Esophagus muscularis mucosa (tissue), 4 donors: ENCODE measurements at places on chromosomes 7 and 10. TPM values are rescaled to one million over a fixed set of nuclear protein-coding genes. Genes with fewer than 3 reads are reported as not detected.

The KAZALD1 gene
- 4.0 TPM for total RNA-seq

The OR13A1 gene
- not detected for total RNA-seq

The CTAGE4 gene
- 2.5 TPM for total RNA-seq

The TACR2 gene
- total RNA-seq, result 51.4 TPM

The ACSL5 gene
- total RNA-seq, result 11.2 TPM

- DNase-seq, result no peak
These were observed 734.3 kb upstream of the POT1 start for GRCh38 chr7:125663961-125664360.

DNA sequence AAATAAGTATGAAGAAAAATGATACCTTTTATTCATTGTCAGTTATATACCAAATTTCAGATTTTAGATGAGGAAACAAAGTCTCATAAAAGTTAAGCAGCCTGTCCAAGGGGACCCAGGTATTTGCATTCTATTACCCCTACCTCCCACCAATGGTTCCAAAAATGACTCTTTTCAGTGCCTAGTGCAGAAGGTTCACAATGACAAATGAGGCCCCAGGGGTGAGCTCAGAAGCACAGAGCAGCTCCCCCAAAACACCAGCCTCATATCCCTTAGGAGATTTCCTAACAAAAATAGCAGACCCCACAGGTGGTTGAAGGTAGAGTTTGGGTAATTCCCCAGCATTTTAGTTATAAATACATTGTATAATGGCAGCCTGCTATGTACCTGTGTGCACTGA lies 168.6 kb downstream of the REEP3 start:
- no peak for DNase-seq

GRCh38 chr10:72096115-72097000 lies 8.0 kb upstream of the SPOCK2 start:
- DNase-seq, result peak; percentile 74

- DNase-seq, result no peak
These were observed 140.2 kb downstream of the PRKG1 start for GRCh38 chr10:51214207-51215196.

GRCh38 chr7:157516911-157517781 lies 180.3 kb downstream of the DNAJB6 start:
- no peak for DNase-seq

DNA sequence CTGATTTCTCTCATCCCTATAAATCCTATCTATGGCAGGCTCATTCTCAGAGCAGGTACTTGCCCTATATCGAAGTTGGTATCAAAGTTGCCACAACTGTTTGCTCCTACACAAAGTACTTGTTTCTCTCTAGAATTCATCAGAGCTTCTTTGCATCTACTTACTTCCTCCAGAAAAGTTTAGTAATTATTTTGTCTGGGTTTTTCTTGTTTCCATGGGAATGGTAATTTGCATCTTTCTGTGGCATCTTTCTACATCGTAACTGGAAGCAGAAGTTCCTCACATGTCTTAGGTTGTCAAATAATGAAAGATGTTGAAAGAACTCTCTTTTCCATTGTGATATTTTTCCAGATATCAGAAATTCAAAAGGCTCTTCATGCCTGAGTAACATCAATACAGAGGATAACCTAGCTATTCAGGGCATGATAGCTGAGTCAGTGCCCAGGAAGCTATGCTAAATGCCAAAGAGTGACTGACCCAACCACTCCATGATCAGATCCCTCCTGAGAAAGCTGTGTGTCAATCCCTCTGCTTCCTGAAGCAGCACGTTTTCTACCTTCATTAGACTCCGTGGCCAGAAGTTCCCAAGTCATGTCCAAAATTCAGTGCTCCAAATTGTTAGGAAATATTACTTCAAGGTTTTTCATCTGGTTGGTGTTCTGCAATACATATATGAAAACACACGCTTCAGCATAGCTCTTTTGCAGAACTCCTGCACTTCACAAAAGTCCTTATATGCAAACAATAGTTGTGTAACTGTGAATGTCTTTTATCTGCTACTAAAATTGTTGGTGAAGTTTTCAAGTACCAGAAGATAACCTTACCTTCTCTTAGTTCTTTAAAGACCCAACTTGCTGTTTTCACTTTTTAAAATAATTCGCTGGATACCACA lies 216.5 kb downstream of the VTI1A start:
- DNase-seq, result no peak

GRCh38 chr10:91219371-91220193 lies 881 bp upstream of the PCGF5 start:
- DNase-seq, result no peak

- no peak for DNase-seq
These were observed 52.2 kb downstream of the ASB13 start for GRCh38 chr10:5614155-5614721.

GRCh38 chr7:133885213-133885612 lies 241.9 kb upstream of the LRGUK start:
- DNase-seq, result no peak

GRCh38 chr7:5248201-5248885 lies 34.4 kb upstream of the SLC29A4 start:
- no peak for DNase-seq

GRCh38 chr10:23892296-23892695 lies 316.6 kb upstream of the KIAA1217 start:
- DNase-seq, result no peak

DNA sequence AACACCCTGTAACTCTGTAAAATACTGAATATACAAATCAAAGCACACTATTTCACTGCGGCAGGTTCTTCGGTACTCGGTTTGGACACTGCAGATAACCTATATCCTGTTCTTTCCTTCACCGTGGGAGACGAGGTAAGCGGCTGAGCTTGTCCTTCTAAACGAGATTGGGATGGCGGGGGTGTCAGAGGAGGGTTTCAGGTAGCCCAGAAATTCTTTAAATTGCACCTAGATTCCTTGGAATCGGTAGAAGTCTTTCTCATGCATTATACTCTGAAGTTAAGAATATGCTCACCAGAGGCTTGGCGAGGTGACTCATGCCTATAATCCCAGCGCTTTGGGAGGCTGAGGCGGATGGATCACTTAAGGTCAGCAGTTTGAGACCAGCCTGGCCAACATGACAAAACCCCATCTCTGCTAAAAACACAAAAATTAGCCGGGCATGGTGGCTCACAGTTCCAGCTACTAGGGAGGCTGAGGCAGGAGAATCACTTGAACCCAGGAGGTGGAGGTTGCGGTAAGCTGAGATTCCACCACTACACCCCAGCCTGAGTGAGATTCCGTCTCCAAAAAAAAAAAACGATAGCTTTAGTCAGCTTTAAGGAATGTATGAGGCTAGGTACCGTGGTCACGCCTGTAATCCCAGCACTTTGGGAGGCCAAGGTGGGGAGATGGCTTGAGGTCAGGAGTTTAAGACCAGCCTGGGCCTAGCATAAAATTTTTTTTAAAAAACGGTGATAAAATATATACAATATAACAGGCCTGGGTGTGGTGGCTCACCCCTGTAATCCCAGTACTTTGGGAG lies 10.1 kb upstream of the LAT2 start:
- DNase-seq, result no peak

- peak; percentile 94 for DNase-seq
These were observed 30.0 kb upstream of the MSRB2 start for GRCh38 chr10:23065181-23065948.

DNA sequence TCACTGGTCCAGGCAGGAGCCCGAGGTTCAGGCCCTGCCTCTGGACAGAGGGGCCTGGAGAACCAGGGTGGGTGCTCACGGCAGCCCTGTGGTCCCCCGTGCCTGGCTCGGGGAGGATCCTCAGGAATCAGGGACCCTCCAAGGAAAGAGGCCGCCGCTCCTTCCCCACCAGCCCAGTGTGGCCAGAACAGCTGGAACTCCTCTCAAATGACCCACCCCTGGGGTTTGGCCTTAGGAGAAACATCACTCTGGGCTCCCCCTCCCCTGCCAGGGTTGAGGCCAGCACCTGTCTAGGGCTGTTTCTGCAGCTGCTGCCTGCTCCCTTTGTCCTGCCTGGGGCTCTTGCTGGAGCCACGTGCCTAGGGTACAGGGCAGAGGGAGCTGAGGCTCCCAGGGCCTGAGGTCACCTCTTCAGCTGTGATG lies 161.0 kb downstream of the RNF216 start:
- DNase-seq, result no peak

- DNase-seq, result no peak
These were observed 38.8 kb downstream of the CDHR3 start for GRCh38 chr7:106001886-106002285.

DNA sequence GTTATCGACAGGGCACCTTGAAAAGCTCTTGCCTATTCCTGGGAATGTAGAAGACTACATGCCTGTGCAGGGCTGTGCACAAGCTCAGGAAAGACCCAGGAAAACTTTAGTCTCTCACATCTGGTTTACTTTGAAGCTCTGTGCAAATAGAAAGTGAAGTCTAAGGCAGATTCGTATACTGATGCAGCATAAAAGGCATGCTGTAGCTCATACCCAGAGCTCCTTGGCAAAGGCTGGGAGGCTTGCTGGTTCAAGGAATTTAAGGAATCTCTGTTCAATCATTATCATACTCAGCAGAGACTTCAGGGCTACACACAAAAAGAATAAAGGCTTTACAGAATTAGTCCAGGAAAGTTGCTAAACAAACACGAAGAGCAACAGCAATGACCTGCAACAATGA lies 192.0 kb downstream of the OTUD1 start:
- DNase-seq, result peak; percentile 60

DNA sequence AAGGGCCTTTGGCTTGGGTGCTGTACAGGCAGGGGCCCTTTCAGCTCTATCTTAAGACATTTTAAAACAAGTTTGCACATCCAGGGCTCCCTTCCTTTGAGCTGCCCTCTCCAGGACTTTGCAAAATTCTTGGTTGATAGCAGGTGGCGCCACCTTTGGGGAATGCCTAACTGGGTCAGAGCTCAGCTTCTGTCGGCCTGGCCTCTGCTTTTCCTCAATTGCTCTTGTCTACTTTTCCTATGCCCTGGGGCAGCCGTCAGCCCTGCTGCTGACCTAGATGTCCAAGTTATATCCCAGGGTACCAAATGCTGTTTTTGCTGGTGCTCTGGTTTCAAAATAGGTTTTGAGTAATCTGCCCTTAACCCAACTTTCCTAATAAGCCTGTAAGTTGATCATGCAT lies 65.8 kb downstream of the APBB1IP start:
- no peak for DNase-seq

DNA sequence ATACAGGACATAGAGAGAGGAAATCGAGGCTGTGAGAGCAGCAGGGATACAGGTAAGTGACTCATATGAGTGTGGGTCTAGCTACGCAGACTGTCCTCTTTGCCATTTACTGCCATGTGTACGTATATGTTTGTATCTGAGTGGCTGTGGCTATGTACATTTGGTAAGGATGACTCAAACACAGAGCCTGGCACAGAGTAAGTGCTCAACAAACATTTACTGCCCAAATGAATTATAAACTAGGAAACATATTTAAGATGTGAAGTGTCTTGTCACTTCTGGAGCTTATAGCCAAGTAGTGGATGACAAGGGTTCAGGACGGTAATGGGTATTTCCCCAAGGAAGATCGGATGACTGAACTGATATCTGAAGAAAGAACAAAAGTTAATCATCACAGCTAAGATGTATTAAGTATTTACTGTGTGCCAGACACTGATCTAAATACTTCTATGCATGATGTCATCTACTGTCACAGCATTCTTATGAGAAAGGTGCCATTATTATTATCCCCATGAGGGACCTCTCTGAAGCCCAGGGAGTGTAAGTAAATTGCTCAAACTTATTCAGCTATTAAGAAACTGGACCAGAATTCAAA lies 6.0 kb downstream of the MRPL43 start:
- DNase-seq, result no peak

DNA sequence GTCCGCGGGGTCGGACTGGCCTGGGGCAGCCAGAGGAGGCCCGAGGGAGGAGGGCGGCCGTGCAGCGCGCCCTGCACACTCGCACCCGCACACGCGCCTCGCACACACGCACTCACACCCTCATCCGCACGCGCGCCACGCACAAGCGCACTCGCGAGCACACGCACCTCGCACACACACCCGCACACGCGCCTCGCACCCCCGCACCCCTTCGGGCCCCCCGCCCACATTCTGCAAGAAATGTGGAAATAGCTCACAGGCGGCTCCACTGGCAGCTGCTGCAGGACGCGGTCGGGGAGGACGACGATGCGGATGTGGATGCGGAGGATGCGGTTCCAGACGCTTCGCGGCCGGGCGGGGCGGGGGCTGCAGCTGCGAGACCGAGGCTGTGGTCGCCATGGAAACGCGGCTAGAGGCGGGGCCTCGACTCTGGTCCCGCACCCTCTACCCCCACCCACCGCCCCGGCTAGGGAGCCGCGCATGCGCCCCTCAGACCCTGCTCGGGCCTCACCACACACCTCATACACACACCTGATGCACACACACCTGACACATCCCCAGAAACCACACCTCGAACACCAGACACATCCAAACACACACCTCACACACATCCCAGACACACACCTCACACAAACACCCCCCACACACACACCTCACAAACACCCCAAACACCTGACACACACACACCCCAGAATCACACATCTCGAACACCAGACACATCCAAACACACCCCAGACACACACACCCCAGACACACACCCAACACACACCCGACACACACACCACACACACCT lies at the start of gene CALY:
Gene CALY (minus strand): TSS at position 320 of the 793 bp plus-strand sequence. CDS start 7,907 bp downstream, outside the sequence.
- DNase-seq, result no peak

- DNase-seq, result no peak
These were observed 13.6 kb upstream of the MICU1 start for GRCh38 chr10:72639441-72639873.

DNA sequence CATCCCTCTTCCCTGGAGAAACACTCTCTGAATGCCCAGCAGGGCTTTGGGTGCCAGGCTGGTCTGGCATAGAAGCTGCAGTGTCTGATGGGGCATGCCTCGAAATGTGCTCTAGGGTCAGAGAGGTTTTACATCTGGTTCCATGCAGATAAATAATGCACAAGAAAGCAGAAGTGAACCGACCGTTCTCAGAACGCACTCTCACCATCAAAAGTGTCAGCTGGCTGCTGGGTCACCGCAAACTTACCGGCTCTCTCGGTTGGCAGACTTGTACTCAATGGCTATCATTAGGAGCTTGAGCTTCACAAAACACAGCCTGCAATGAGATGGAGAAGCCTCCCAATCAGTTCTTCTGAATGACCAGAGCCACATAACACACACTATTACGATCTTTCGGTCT lies 610.0 kb downstream of the KCNMA1 start:
- DNase-seq, result no peak

- no peak for DNase-seq
These were observed 34.2 kb upstream of the TCF7L2 start for GRCh38 chr10:112915590-112916572.

DNA sequence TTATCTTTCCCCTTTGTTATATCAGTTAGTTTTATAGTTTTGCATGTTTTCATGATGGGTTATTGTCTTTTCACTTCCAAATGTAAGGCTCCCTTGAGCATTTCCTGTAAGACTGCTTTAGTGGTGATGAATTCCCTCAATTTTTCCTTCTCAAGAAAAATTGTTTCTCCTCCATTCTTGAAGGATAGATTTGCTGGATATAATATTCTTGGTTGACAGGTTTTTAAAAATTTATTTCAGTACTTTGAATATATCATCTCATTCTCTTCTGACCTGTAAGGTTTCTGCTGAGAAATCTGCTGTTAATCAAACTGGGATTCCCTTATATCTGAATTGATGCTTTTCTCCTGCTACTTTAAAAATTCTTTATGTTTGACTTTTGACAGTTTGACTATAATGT lies 33.3 kb downstream of the SCART1 start:
- no peak for DNase-seq
